ENCODE measurements at places on chromosomes 3 and 15.

DNA sequence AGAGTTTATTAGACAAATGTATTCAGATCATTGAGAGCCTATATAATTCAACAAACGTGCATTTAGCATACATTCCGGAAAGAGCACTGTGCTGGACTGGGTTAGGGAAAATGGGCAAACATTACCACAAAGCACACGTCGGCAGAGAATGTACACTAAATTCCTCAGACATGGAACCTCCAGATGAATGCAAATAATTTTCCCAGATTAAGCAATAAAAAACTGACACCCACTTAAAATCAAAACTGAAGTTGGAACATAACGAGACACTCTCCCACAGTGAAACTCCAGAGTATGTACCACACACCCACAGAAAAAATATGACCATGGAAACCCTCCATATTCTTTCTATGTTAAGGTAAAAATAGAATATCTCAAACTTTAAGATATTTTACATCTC is 4.8 kb downstream of the SECISBP2L start:
- no peak for DNase-seq

DNA sequence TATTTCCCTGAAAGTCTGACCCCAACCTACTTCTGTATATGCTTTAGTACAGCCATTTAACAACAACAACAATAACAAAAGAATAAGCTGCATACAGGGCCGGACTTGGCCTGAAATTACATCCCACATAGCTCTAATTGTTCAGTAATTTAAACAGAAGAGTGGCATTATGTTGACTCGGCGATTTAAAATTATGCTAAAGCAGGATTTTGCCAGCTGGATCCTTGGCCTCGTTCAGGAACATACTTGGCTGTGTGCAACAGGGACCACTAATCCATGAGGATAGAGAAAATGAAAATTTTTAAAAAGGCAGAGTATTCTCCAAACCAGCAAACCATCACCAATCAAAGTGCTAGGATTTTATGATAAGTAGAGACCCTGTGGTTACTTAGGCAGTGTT is 433.1 kb upstream of the RBMS3 start:
- no peak for DNase-seq

DNA sequence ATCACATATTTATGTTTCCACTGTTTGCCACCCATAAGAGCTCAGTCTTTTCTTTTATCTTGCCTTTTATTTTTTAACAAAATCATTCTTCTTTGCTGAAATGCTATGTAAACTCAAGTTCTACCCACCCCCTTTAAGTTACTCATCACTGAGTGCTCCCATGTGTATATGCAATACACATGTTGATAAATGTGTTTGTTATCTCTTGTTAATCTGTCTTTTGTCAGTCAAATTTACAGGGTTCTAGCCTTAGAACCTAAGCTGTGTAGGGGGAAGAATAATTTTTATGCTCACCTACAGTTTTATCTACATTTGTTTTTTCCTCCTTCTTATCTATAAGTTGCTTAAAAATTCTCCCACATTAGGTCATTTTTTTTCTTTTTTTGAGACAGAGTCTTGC is 1195.9 kb downstream of the ROBO2 start:
- no peak for DNase-seq

DNA sequence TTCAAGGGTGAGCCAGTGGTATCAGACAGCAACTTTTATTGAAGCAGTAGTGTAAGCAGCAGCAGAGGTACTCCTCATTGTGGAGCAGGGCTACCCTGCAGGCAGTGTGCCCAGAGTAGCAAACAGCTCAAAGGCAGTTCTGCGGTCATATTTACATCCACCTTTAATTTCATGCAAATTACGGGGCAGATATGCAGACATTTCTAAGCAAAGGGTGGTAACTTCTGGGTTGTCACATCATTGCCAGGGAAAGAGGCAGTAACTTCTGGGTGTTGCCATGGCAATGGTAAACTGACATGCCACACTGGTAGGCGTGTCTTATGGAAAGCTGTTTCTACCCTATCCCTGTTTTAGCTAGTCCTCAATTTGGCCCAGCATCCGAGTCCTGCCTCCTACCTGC is 46.5 kb upstream of the CLDN18 start:
- DNase-seq = no peak

- DNase-seq = no peak
These were observed 5.0 kb downstream of the MKRN3 start for GRCh38 chr15:23570486-23570885.

- no peak for DNase-seq
These were observed 9.8 kb upstream of the RUVBL1 start for GRCh38 chr3:128133273-128133883.

DNA sequence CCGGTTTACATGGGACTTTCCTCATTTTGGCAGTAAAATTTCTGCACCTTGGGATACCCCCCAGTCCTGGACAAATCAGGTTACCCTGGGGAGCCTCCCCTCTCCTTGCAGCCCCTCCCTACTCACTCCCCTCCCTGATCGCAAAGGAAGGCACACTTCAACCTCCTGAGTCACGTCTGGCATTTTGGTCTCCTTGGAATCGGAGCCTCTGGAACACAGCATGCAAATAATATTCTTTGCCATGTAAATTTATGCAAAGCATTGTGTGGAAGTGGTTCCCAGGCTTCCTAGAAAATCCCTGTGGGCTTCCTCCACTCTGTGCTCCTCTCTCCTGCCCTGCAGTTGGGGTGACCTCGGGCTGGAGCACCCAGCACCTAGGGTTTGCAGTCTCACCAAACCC is 11.6 kb downstream of the SCN5A start:
- DNase-seq = no peak
